ENCODE measurements at places on chromosomes 12 and 14. TPM values are rescaled to one million over a fixed set of nuclear protein-coding genes. Genes with fewer than 3 reads are reported as not detected.

RPL10L gene
- not detected for total RNA-seq

FOS gene
- total RNA-seq, result 2.8 TPM

PRB2 gene
- not detected for total RNA-seq

SMOC1 gene
- total RNA-seq, result 0.14 TPM

ARHGDIB gene
- 572 TPM for total RNA-seq

DENR gene
- total RNA-seq, result 71.4 TPM

SLCO1B3 gene
- total RNA-seq, result not detected

UNC79 gene
- under 0.01 TPM for total RNA-seq

GYS2 gene
- total RNA-seq, result not detected

RNF212B gene
- total RNA-seq, result not detected

IGFBP6 gene
- total RNA-seq, result 12.2 TPM

ISM2 gene
- not detected for total RNA-seq

JDP2 gene
- total RNA-seq, result 3.3 TPM

ANKS1B gene
- total RNA-seq, result 1.1 TPM

DCN gene
- 8.0 TPM for total RNA-seq

KRT6C gene
- total RNA-seq, result not detected

OTOGL gene
- 5.3 TPM for total RNA-seq

PPFIA2 gene
- not detected for total RNA-seq

CLEC2D gene
- total RNA-seq, result 3.5 TPM

NGB gene
- total RNA-seq, result not detected

CAPZA3 gene
- total RNA-seq, result not detected

RNASE2 gene
- not detected for total RNA-seq

Measured in thoracic aorta endothelial cell (primary cell).